GDM1 (cell line): ENCODE measurements at places on chromosomes 2 and 18.

GRCh38 chr2:118222273-118222594, 134.0 kb downstream of the INSIG2 start:
- no peak for DNase-seq

GRCh38 chr2:124534028-124534427, 508.9 kb downstream of the CNTNAP5 start:
- DNase-seq = no peak

GRCh38 chr18:35620765-35621164, 39.2 kb downstream of the GALNT1 start:
- no peak for DNase-seq

GRCh38 chr2:221254299-221254698, 317.8 kb downstream of the EPHA4 start:
- no peak for DNase-seq

- DNase-seq = no peak
Observed at GRCh38 chr2:126963390-126963789, 64.7 kb downstream of the TEX51 start.

DNA sequence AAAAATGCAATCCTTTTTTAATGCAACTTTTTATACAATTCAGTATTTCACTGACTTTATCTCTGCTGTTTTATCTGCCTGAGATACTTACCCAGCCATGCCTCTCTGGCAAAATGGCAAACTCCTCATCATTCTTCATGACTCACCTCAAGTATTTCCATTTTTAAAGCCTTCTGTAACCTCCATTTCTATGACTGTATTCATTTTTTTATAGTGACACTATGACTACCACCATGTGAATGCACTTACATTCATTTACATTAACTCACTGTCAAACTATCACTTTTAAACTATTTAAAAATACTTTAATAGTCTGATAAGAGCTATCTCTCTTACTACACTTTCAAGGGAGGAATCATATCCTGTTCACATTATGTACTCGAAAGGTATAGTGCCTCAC, 99.4 kb upstream of the SCN7A start:
- no peak for DNase-seq

GRCh38 chr2:1619556-1619955, 124.8 kb downstream of the PXDN start:
- DNase-seq = no peak

- no peak for DNase-seq
Observed at GRCh38 chr18:7803956-7804469, 236.9 kb downstream of the PTPRM start.

- no peak for DNase-seq
Observed at GRCh38 chr2:215698566-215698965, 262.7 kb upstream of the FN1 start.

DNA sequence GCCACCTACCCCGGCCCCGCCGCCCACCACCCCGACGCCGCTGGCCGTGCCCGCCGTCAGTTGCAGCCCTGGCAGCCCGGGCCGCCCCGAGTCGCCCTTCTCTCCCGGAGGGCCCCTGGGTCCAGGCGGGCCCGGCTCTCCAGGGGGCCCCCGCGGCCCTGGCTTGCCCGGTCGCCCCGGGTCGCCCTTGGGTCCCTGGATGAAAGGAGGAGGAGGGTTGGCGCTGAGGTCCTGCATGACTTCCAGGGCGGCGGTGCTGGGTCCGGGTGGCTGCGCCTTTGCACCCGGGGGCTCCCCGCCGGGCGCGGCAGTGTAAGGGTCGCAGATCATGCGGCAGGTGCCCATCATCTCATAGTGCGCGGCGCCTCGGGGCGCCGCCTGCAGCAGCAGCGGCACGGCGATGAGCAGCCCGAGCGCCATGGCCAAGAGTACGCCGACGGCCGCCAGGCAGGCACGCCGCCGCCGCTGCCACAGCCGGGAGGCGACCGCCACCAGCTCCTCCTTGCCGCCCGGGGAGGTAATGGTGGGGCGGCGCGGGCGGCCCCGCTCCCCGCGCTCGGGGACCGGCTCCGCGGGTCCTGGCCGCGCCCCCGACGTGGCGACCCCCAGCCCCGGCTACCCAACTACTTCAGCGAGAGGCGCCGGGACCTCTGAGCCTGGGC, 570 bp downstream of the C1QL2 start:
- no peak for DNase-seq

DNA sequence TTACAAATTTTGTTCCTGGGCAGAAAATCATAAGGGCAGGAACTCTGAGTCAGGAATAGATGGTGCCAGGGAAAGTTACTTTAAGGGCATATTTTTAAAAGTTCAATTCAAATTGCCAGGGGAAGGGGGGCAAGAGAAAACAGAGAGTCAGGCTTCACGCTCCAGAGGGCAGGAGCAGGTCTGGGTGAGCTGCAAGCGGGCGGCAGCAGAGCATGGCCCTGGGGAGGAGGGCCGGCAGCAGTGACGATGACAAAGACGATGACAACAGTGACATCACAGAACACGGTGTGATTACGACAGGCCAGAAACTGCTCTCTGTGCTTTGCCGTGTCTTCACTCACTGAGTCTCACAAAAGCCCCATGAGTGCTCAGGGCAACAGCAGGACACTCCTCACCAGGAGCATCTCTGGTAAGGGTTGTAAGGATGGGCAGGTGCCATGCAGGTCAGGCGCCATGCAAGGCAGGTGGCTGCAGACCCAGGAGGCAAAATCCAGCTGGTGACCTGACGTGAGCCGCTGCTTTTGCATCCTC, 23.3 kb downstream of the CHST10 start:
- DNase-seq = no peak

DNA sequence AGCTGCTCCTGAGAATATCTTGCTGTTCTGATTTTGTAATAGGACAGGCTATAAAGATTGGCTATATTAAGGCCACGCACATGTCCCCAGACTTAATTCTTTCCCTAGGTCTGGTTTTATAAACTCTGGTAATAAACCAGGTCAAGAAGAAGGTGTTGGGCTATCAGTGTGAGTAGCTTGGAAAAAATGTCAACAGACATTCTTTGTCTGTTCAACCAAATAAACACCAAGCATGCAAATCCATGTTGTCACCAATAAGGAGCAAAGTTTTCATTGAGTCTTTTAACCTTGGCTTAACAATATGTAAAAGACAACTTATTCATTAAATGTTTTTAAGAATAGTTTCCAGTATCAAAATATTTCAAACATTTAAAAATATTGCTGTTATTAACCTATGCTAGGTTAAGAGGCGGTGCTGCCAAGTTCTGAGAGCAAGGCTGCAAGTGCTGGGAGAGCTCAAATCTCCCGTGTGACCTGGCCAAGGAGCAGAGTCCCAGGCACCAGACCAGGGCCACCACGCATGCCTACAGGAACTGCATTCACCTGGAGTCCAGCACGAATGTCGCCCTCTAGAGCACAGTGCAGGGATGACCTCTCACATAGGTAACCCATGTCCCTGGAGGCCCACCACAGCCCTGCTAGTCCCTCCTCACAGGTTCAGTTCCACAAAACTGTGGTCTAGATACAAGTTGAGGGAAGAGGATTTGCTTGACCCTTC, 120.5 kb upstream of the POU3F3 start:
- DNase-seq = peak; percentile 27

GRCh38 chr18:22831441-22831904, 101.7 kb upstream of the RBBP8 start:
- no peak for DNase-seq

DNA sequence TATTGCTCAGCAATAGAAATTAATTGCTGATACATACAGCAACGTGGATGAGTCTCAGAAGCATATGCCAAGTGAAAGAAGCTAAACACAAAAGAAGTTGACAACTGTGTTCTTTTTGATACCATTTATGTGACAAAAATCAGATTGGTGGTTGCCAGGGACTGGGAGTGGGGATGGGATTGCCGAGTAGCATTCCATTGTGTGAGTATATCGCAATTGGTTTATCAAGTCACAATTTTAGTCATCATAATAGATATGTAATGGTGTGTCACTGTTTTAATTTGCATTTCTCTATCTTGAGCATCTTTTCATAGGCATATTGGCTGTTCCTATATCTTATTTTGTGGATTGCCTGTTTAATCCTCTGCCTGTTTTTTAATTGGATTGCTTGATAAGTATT, 20.9 kb downstream of the STRADB start:
- no peak for DNase-seq

GRCh38 chr2:127576433-127577207, 41.1 kb downstream of the MYO7B start:
- no peak for DNase-seq

GRCh38 chr2:27347641-27348040, 8.9 kb downstream of the GTF3C2 start:
- no peak for DNase-seq

- no peak for DNase-seq
Observed at GRCh38 chr18:7754725-7755181, 187.6 kb downstream of the PTPRM start.

DNA sequence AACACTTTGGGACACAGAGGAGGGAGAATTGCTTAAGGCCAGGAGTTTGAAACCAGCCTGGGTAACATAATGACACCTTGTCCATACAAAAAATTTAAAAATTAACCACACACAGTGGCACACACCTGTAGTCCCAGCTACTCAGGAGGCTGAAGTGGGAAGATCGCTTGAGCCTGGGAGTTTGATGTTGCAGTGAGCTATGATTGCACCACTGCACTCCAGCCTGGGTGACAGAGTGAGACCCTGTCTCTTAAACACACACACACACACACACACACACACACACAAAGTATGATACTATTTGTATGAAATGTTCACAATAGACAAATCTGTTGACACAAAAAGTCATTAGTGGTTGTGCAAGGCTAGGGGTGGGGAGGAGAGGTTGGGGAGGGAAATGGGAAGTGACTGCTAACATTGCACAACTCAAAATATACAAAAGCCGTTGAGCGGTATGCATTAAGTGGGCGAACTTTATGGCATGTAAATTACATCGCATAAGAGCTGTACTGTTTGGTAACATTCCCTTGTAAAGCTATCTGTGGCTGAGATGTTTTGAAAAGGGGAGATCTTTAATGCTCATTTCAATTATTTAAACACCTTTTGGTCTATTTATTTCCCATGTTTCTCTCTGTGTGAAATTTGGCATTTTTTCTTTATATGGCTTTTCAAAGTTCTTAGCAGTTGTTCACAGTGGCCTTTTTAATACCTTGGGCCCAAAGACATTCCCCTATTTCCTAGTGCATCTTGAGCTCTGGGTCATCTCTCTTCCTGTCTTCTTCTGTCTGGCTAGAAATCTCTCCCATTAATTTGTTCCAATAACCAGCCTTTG, 58.9 kb upstream of the ZNF516 start:
- no peak for DNase-seq

- no peak for DNase-seq
Observed at GRCh38 chr18:31204833-31205232, 42.2 kb upstream of the DSC1 start.

DNA sequence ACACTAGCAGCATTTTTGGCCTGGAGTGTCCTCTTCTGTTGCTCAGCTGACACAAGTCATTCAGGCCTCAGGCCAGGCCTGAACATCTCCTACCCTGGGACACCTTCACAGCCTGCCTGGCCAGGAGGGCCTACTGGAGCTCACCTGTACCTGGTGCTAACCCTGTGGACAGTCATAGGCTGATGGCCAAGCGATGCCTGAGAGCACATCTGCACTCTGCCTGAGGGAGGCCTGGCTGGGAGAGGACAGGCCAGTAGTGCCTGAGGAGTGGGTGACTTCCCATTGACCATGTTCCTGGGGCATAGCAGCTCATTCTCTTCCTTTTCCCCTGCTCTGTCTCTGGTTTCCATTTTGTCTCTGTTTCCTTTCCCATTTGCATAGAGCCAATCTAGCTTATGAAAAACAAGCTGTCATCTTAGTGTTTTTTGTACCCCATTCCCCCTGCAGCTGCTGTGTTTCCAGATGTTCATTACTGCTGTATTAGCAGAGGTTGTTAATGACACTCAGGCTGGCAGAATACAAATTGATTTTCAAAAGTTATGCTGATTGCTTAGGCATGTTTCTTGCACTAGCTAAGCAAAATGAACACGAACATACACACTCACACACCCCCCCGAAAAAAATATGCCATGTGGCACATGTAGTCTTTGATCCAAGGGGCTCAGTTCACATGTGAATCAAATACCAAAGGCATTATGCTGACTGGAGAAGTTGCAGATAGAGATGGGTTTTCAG, 149.7 kb upstream of the HS6ST1 start:
- no peak for DNase-seq

- DNase-seq = no peak
Observed at GRCh38 chr2:155442088-155442487, 743.6 kb downstream of the KCNJ3 start.

GRCh38 chr2:175353275-175353674, 171.8 kb upstream of the ATP5MC3 start:
- DNase-seq = no peak

GRCh38 chr18:6741232-6741663, 11.7 kb downstream of the ARHGAP28 start:
- DNase-seq = no peak

DNA sequence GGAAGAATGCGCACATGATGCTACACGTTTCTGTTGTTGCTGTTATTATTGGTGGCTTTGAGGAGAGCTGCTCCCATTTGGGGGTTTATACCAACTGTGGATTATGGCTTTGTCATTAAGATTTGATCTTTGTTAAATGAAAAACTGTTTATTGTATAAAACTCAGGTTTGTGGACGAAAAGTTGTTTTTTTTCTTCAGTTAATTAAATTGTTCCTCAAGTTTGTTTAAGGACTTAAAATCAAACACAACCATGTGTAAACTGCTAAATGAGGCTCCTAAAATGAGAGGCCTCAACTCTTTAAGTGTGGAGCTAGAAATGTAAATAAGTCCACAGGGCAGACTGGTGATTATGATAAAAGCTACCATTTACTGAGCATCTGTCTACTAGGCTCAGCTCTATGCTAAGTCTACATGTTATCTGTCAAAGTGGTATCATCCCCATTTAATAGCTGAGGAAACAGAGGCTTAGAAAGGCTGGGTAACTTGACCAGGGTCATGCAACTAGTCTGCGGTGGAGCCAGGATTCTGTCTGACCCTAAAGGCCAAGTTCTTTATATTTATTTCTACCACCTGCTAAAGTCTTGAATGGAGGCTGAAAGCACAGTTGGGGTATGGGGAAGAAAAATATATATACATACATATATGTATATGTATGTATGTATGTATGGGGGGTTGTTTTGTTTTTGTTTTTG, 4.1 kb downstream of the MYCN start:
- DNase-seq = no peak

DNA sequence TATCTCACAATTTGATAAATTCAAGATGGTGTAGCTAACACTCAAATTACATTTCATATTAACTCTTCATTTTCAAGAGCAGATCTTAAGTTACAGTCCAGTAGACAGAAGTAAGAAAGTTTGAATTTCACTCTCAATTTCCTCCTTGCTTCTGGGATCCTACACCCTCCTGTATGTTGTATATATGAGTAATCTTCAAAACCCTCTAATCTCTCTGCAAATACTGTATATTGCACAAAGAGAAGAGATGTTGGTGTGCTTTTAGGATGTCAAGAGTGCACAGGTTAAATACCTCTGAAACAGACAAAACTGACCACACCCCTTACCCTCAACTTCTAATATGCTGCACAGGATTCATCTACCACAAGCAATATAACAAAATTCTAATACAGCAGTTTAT, 6.7 kb downstream of the CHST9 start:
- no peak for DNase-seq

GRCh38 chr2:127134235-127134634, 27.3 kb upstream of the BIN1 start:
- DNase-seq = no peak

GRCh38 chr2:107462181-107462580, 364.5 kb upstream of the RGPD4 start:
- no peak for DNase-seq
